Dermis blood vessel endothelial cell (primary cell): ENCODE measurements at places on chromosomes 13 and 19.

DNA sequence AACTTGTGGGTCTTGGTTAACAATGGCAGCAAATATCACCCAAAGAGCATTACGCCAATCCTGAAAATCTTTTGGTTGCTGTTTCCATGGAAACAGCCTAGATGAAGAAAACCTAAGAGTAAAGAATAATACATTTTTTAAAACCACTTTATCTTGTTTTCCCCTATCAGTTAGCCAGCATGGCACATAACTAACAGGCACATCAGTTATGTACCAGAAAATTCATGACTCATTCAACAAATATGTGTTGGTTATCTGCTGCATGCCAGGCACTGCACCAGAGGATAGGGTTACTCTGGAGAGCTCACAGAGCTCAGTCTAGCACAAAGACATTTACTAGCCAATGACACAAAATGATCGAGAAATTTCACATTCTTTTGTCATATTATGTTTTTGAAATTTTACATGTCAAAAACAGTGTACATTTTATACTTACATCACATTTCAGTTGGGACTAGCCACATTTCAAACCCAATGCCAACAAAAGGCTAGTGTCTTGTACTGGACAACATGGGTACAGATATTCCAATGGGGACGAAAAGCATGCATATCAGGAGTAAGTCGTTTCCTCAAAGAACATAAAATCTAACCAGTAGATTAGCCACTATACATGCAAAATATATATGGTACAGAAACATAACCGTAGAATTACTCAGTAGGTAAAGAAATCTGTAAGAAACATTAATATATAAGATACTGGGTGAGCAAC is 20.3 kb downstream of the LNX2 start:
- DNase-seq = peak; percentile 74

GRCh38 chr13:48728226-48728625 is 74.5 kb downstream of the CYSLTR2 start:
- no peak for DNase-seq

GRCh38 chr13:113029487-113030258 is 60.7 kb downstream of the MCF2L start:
- peak; percentile 55 for DNase-seq

DNA sequence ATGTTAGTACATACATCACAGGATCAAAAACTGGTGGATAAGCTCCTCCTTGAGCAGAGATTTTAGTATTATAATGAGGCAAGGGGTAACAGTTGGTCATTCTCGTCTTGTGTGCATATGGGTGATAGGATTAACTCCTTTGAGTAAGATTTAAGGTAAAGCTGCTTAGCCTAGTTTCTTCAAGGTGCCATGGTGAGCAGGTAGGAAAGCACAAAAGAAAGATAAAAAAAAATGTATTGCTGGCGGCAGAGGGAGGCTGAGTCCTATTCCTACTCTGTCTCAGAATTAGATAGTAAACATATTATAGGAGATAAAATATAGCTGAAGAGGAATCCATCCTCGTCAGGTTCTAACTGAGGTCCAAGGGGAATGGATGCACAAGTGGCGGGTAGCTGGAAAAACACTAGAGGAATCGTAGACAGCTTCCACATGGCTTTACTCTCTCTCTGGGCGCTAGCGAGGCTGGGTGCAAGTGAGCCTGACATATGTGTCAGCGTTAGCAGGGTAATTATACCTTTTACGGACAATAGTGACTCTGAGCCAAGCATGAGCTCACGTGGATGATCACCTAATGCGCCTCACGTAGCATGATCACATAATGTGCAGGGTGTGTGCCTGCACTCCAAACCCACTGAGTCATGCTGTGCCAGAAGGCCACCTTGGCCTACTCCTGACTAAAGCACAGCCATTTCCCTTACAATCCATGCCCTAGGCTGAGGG is 734.3 kb upstream of the MIR17HG start:
- no peak for DNase-seq

DNA sequence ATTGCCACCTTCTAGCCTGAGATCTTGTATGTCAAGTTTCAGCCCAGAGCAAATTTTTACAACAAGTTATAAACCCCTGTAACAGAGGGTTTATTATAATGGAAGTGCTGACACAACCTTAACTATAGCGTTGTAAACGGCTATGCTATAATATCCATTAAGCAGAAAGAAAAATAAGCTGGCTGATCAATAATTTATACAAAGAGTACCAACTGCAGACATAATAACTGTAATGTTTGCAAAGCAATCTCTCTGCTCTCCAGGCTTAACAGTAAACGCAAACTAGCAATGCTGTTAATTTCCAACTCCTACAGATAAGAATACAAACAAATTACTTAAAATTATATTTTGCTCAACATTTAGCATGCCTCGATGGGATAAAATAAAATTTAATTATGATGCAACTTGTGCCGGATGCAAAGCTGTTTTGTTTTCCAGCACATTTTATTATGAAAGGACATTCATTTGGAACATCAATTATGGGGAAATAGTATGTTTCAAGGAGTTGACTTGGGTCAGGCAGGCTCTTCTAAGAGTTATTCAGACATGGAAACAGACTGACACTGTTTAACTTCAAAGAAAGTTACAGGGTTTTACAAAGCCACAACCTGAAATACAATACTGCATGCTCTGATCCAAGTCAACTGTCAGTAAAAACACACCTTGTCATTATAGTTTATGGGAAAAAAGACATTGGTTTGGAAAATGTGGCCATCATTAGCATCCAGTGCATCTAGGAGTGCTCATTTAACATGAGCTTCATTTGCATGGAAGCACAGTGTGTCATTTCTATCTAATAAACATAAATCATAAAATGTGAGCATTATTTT is 6.6 kb upstream of the DACH1 start:
- DNase-seq = no peak

GRCh38 chr13:100520936-100521850 is 67.4 kb downstream of the GGACT start:
- DNase-seq = no peak

- DNase-seq = no peak
Observed at GRCh38 chr13:109537584-109537983, 248.8 kb downstream of the IRS2 start.
